Stimulated activated CD4-positive, alpha-beta T cell treated with anti-CD3 and anti-CD28 coated beads, TNF-alpha, amount 100 ng/mL, for 24 hours (primary cell): ENCODE measurements at places on chromosomes 1 and 21.

- DNase-seq = no peak
Observed at GRCh38 chr1:3014443-3015268, 6.6 kb upstream of the ACTRT2 start.

DNA sequence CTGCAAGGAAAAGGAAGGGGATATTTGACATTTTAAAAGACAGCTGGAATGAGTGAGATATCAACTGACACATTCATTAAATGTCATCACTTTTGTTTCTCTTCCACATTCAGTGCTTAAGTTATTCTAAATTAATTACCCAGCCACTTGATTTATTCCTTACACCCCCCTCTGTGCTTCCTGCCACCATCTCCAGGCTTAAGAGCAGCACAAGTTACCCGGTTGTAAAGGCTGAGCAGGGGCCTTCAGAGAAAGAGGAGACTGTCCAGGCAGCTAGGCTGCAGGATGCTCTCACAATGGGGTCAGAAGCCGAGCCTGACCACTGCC, 71.4 kb downstream of the SYT6 start:
- no peak for DNase-seq

DNA sequence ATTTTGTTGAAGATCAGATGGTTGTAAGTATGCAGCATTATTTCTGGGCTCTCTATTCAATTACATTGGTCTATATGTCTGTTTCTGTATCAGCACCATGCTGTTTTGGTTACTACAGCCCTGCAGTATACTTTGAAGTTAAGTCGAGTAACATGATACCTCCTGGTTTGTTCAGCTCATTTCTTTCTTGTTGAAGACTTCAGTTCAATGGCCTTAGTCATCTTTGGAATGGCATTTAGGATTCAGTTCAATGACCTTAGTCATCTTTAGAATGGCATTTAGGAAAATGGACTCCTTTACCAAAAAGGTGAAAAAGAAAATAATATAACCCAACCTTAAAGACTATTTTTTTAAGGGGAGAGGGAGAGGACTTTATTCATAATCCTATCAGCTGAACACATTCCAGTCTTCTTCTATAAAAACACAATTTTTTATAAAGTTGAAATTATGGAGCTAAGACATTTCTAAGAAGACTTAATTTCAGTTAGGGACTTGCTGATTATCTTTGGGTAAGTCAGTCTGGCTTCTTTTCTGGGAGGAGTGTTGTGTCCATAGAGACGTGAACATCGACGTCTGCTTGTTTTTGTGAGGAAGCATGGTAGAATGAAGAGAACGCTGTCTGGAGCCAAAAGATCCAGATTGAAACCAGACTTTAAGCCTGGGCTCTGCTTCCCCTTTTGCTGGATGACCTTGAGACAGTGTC, 48.3 kb downstream of the DDR2 start:
- no peak for DNase-seq

DNA sequence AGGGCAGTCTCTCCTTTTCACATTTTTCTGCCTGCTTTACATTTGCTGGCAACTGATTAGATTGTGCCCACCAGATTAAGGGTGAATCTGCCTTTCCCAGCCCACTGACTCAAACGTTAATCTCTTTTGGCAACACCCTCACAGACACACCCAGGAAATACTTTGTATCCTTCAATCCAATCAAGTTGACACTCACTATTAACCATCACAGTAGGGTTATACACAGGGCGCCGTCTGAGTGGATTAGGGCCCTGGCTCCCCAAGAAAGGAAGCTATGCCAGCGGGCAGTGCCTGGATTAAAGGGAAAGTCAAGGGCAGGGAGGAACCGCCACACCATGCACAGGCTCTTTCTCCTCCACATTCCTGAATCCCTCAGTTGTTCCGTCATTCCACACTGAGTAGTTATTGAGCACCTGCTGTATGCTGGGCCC, 56.2 kb downstream of the EVA1C start:
- DNase-seq = no peak

DNA sequence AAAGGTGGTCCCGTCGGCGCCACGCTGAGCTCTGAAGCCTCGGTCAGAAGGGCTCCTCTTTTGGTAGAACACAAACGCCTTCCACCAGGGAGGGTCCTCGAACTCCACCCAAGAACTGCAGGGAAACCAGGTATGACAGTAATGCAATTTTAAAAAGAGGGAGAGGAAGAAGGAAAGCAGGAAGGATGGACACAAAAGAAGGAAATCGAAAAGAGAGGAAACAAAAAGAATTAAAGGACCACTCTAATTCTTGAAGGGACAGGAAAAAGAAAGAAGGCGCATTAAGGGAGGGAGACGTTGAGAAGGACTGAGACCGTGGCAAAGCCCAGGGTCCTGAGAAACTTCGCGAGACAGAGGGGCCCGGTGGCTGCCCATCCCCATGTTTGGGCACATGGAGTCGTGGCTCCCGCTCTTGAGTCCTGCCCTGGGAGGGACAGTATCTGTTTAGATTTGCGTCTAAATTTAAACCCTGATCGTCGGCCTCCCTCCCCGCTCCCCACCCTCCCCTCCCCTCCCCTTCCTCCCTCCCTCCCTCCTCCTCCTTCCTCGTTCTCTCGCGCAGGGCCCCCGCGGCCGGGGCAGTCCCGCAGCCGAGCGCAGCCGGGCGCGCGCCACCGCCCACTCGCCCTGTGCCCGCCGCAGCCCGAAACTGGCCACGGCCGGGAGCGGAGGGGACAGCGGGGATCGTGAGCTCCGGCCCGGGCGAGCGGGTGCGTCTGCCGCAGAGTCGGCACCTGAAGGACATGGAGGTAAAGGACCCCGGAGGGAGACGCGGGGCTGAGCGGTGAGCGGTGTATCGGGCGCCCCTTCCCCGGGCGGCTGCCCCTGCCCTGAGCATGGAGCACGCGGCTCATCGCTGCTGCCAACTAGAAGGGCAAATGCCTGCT, at the start of gene RCSD1:
Gene RCSD1, plus strand, starts transcription at position 552 of the 887 bp plus-strand sequence. Its CDS starts 192 bp downstream, at position 744.
- DNase-seq = peak; percentile 44

DNA sequence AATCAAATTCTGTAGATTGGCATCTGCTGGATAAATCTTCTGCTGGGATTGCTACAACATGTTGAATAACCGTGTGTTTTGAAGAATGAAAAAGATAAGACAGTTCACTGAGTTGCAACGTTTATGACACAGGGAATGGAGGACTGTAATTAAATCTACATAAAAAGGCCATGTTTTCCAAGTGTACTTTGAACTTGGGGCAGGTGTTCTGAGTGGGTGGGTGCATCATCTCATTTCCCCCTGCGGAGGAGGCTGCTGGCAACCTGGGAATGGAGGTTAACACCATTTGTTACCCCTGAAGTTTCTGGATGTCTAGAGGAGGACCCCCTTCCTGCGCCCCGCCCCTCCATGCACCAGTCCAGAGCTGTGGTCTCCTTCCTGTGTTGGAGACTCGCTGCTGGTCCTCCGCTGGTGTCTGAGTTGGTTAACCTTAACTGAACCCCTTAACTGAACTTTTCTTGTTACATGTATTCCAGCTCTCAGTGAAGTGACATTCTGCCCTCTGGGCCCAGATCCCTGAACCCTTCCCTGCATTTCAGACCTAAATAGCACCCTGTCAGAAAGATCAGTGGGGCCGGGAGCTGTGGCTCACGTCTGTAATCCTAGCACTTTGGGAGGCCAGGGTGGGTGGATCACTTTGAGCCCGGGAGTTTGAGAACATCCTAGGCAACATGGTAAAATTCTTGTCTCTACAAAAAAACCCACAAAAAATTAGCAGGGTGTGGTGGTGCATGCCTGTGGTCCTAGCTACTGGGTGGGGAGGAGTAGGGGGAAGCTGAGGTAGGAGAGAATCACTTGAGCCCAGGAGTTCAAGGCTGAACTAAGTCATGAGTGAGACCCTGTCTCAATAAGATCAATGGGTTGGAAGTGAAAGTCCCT, 31.8 kb downstream of the UCK2 start:
- DNase-seq = no peak

DNA sequence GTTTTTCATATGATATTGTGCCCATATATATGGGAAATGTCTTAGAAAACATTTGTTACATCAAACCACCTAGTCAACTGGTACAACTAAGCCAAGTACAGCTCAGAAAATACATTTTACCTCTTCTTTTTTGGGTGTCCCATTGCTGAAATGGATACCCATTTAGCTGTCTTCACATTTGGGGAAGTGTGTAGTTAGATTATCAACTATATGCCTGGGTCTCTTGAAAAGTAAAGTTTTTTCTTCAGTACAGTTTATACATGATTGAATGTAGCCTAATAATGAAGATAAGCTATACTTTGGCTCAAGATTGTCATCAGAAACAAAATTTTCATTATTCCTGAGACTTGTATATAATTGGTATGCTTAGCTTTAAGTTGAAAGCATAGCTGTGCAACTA, 2.0 kb downstream of the AGO3 start:
- no peak for DNase-seq

DNA sequence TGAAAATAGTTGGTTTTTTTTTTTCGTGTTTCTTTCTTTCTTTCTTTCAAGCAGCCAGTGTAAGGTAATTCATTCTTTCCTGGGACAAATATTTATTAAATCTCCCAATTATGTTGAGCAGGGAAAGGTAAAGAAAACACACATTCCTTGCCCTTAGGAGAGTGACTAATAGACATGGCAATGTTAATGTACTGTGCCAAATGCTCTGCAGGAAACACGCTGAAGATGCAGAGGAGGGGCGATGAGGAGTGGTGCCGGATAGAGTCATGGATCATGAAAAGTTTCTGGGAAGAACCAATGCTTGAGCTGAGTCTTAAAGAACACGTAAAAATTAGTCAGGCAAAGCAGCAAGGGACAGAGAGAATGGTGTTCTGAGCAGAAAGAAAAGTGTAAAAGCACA, 199.2 kb downstream of the DNM3 start:
- no peak for DNase-seq
